ENCODE measurements at places on chromosomes 2 and 18.

DNA sequence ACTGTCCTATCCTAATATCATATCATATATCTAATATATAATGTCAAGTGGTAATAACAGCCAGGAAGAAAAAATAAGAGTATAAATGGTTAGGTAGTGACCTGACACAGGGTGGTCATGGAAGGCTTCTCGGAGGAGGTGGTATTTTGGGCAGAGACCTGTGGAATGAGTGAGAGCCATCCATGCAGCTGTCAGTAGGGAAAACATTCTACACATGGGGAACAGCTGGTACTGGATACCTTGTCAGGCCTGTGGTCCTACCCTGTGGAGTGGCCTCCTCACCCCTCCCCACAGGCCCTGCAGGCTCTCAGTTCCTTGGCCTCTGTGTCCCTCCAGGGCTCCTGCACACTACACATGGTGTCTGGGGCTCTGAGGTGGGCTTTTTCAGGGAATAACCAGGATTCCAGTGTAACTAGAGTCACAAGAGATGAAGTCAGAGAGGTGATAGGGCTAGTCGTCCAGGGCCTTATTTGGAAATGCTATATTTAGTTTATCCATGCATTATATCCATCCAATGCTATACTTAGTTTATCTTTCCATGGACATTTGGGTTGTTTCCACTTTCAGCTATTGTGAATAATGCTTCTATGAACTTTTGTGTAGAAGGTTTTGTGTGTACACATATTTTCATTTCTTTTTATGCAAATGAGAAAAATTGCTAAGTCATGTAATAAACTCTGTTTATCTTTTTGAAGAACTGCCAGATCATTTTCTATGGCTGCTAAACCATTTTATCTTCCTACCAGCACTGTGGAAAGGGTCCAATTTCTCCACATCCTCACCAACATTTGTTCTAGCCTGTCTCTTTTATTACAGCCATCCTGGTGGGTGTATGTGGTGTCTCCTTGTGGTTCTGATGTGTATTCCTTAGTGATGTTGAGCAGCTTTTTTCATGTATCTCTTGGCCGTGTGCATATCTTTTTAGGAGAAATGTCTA is 75.6 kb downstream of the TPGS2 start:
- DNase-seq, result no peak

GRCh38 chr2:25029183-25029554 is 12.7 kb upstream of the EFR3B start:
- no peak for DNase-seq

- DNase-seq, result no peak
Observed at GRCh38 chr2:168884975-168885374, 5.3 kb downstream of the SPC25 start.

- DNase-seq, result no peak
Observed at GRCh38 chr2:80167284-80167808, 137.2 kb downstream of the LRRTM1 start.

DNA sequence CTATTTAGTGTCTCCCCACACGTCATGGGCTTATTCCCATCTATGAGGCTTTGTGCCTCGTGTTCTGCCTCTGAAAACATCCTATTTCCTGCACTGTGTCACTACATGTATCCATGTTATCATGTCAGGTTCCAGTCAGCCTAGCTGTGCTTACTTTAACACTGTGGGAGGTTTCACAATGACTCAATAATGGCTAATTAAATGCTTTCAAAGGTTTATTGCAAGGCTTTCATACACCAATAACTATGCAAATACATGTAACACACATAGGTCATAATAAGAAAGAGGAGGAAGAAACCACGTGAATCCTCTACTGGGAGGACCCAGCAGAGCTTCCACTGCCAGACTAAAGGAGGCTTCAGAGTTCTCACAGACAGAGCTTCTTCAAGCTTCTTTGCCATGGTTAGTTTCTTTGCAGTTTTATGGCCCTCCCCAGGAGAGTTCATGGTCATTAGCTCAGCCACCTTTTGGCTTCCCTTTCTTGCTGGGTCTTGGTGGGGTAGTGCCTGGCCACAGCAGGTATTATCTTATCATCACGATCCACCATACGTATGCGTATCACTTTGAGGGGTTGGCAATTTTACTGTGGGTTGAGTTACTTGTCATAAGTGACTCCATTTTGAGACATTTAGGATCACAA is 5.1 kb upstream of the COLEC12 start:
- DNase-seq, result no peak

DNA sequence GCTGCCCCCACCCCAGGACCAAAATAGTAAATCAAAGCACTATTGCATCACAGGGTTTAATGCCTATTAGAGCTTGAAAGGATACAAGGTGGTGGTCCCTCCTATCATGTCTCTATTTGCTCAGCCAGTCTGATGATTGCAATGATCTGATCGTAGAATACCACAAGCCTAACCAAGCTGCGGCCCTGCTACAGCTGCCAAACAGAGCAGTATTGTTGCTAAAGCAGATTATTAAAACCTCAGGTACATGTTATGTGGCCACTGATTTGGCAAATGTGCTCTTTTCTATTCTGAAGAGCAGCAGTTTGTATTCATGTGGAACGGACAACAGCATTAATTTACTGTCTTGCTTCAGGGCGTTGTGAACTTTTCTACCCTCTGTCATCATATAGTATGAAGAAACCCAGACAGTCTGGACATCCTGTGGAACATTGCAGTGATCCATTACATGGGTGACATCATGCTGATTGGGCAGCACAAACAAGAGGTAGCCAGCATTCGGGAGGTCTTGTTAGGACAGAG is 8.4 kb upstream of the VAPA start:
- no peak for DNase-seq

- DNase-seq, result no peak
Observed at GRCh38 chr2:232236200-232236599, 142.4 kb upstream of the ALPP start.

DNA sequence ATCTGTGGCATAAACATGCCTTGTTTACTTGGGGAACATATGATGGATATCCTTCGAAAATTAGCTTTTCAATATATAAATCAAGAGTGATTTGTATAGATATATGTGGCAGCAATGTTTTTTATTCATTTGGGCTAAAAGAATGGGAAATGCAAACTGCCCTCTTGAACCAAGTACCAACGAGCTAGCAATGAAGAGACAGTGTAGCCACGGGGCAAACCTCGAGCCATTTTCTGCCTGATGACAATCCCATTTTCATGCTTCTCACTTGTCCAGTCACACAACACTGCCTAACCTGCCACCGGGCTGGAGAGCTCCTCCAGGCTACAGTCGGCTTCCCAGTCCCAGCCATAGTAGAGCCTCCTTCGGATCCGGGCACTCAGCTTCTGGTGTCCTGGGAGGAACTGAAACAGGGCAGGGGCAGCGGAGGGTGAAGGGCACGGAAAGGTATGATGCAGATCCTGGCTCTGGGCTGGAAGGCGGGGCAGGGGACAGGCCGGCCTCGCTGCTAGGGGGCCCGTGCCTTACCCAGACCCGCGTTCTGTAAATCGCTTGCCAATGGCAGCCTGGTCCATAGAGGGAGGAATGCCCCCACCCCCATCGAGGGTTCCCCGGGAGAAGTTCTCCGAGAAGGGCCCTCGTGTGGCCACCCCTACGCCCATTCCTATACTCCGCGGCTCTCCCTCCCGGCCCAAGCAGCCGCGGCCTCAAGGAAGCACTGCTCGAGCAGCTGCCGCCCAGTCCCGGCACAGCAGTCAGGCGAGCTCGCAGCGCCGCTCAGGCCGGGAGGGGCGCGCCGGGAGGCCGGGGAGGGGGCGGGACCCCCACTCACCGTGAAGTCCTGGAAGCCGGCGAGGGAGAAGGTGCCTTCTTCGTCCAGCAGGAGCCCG is 552 bp downstream of the CNPPD1 start:
- DNase-seq, result no peak

- DNase-seq, result no peak
Observed at GRCh38 chr2:2974982-2975381, 402.6 kb downstream of the EIPR1 start.

- DNase-seq, result no peak
Observed at GRCh38 chr2:153455403-153455802, 23.2 kb downstream of the RPRM start.

DNA sequence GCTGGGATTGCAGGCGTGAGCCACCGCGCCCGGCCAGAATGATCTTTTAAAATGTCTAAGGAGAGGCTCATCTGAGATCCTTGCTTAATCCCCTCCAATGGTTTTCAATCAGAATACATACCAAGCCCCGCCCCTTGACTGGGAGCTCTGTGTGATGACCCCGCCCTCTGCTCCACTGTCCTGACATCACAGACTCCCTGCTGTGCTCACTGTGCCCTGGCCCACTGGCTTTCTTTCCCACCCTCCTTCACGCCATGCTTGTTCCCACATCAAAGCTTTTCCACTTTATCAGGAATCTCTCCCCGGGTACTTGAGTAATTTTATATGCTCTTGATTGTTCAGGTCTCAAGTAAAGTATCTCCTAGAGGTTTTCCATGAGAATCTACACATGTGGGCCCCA is 762.3 kb upstream of the ID2 start:
- DNase-seq, result no peak

DNA sequence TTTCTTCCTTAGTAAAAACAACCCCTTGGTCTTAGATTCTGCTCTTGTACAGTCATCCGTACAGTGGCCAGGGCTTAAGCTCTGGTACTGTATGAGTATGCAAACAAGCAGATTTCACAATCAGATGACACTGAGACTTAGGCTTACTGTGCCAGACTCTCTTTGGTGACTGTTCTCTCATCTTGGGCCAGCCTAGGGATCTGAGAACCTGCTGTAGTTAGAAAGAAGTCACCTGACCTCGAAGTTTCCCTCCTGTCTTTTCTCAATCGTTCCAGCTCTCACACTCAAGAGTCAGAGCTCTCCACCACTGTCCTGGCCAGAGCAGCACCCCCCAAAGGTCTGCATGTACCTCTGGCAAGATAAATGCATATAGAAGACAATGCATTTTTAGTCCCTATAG is 63.2 kb downstream of the ZEB2 start:
- no peak for DNase-seq

- no peak for DNase-seq
Observed at GRCh38 chr2:223725986-223726970, 111.1 kb downstream of the AP1S3 start.

GRCh38 chr2:242004902-242005230 is 135.3 kb downstream of the RTP5 start:
- no peak for DNase-seq
